CD4-positive, CD25-positive, alpha-beta regulatory T cell (primary cell): ENCODE measurements at places on chromosomes 2 and 18. TPM values are rescaled to one million over a fixed set of nuclear protein-coding genes. Genes with fewer than 3 reads are reported as not detected.

- no peak for DNase-seq
Measured at GRCh38 chr18:59835605-59836379, 64.0 kb upstream of the PMAIP1 start.

DNA sequence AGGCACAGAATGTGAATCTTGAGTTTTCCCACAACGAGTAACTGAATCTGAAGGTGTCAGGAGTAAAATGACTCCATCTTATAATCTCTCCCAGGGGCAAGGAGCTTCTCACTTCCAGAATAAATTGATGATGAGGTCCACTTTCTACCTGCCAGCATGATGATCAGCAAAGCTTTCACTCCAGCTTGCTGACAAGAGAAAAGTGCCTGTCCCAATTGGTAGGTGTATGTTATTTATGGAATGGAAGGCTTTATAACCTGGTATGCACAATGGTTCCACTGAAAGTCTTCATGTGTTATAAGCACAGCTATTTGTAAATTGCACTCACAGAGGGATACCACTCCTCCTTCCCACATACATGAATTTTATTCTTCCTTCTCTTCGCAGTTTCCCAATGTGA, 401.0 kb upstream of the UBE2E3 start:
- no peak for DNase-seq

- DNase-seq, result no peak
Measured at GRCh38 chr18:80179857-80180558, 67.3 kb downstream of the PARD6G start.

DNA sequence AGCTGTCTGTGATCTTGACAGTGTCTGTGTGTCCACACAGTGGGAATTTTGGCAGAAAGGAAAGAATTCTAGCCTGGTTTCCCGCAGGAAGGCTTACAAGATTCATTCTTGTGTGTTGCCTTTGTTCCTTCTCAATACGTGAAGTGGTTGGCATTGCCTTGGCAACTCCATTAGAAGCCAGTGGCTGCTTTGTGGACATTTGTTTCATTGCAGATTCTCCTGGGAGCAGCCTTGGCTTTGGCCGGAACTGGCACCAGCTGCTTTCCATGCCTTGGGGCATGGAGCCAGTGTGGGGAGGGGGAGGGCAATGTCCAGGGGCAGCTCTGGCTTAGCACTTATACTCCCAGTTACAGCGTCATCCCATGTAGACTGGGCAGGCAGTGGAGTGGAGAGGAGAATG, 39.4 kb downstream of the KIF5C start:
- DNase-seq, result no peak

DNA sequence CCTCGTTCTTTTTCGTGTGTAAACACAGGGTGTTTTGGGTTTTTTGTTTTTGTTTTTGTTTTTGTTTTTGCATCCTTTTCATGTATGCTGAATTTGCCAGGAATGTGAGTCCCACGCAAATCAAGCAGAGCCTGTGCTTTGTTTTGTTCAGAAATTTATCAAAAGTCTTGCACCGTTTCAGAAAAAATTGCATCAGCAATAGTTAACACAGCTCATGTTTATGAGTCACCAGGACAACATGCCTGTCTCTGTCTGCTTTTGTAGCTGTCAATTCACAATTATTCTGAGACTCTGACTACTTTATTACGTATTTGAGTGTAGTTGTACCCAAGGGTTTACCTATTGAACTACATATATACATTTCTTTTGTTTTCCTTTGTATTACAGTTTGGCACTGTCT, 38.3 kb downstream of the MRPL44 start:
- no peak for DNase-seq

DNA sequence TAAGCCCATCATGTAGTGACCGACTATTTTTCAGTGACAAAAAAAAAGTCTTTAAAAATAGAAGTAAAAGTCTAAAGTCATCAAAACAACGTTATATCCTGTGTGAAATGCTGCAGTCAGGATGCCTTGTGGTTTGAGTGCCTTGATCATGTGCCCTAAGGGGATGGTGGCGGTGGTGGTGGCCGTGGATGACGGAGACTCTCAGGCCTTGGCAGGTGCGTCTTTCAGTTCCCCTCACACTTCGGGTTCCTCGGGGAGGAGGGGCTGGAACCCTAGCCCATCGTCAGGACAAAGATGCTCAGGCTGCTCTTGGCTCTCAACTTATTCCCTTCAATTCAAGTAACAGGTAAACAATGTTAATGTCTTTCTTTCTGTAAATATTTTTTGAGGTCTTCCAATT, at the start of gene CD28:
Gene CD28 (plus strand): TSS at position 237 of the 400 bp plus-strand sequence. CDS start 58 bp downstream, at position 295.
- peak; percentile 98 for DNase-seq

DNA sequence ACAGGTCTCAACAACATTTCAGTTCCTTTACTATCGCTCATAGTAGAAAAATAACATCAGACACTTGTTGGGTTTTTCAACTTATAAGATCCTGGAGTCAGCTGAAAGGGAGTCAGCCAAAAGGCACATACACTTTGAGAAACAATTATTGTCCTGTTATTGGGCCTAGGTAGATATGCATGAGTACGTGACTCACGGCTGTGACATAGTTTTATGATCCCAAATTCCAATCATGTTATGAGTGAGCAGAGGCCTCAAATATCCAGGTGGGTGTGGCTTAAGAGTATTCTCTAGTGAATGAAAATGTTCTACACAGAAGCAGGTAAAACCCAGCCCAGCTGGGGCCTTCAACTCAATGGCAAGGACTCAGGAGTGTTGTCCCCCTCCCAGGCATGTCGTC, 27.2 kb downstream of the SERPINB8 start:
- no peak for DNase-seq

DNA sequence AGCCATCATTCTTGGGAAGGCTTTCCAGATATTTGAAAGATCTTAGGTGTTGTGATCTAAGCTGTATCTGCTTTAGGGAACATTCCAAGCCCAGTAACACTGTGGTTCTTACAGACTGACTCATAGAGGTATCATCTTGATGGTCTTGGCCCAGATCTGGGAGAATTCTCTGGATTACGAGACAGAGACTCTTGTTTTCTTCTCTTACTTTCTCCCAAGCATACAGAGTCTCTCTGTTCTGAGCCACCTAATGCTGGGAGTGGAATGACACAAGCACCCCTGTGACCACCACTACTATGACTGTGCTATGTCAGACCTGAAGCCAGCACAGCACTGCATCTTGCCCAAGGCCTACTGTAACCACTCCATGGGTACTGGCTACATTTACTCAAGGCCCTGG, 81.0 kb upstream of the EPAS1 start:
- DNase-seq, result no peak

DNA sequence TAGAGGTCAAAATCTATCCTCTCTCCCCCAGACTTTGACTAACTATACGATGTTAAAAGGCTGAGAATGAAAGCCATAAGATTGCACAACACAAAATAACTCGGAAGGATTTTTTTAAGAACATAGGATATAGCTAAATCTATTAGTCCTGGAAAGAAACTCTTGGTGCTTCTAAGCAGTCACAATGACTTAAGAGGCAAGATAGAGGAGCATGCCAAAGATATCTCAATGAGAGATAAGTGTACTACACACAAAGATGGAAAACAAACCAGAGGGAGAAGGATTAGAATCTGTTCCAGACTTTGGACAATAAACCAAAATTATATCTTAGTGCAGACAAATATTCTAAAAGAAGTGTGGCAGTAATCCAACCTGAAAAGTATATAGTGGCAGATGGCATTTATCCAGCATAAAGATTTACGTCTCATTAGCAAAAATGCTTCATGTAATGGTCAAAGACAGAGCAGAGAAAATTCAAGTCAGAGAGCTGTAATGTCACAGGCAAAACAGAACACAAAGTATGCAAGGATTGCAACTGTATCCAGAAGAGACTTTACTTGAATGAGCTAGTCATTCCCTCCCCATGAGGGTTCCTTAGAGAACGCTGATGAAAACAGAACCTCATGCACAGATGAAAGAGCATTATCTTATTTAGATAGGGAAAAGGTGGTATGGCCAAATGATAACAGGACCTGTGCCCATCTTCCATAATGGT, 28.8 kb upstream of the EVA1A start:
- DNase-seq, result no peak

DNA sequence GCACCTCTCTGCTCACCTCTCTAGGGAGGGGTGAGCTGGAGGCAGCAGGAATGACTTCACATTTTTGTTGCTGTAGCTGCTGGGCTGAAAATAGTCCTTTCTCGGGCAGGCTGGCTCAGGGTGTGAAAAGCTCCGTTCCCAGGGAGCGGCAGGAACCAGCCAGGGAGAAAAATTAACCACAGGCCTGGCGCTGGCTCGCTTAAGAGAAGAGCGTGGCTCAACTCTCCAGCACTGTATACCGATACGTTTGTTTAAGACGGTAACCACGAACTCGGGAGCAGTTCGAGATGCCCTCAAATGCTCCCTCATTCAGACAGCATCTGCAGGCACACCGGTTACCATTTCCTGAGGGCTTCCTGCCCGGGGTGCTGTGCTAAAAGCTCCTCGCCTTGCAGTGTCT, 129.6 kb downstream of the CELF4 start:
- no peak for DNase-seq

DNA sequence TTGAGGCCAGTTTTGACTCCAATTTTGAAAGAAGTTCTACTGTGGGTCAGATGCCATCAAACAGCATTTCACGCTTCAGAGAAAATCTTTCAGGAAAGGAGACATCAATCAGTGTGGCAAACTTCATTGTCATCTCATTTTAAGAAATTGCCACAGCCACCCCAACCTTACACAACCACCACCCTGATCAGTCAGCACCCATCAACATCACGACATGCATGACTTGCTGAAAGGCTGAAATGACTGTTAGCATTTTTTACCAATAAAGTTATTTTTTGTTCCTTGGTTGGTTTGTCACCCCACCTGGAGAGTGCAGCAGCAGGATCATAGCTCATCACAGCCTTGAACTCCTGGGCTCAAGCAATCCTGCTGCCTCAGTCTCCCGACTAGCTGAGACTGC, 10.4 kb downstream of the DNAJC10 start:
- DNase-seq, result no peak

GRCh38 chr2:222802514-222803196, 58.2 kb upstream of the ACSL3 start:
- DNase-seq, result no peak

DNA sequence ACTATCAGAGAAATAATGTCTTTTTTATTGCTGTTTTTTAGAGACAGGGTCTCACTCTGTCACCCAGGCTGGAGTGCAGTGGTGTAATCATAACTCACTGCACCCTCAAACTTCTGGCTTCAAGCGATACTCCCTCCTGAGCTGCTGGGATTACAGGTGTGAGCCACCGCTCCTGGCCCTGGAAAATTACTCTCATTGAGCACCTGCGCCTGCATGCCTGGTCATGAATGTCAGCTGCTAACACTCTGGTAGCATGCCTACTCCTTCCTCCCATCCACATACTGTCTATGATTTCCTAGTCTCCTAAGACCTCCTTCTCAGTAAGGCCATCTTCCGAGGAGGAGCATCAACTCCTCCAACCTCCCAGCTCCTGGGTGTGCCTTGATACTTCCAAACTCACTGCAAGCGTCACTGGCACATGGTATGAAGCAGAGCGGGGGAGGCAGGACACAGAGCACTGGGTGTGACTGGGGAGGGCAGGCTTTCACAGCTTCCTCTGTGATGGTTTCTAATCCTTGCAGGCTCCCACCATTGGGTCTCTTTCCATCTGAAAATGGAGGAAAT, 1.6 kb upstream of the MAP2 start:
- no peak for DNase-seq

DNA sequence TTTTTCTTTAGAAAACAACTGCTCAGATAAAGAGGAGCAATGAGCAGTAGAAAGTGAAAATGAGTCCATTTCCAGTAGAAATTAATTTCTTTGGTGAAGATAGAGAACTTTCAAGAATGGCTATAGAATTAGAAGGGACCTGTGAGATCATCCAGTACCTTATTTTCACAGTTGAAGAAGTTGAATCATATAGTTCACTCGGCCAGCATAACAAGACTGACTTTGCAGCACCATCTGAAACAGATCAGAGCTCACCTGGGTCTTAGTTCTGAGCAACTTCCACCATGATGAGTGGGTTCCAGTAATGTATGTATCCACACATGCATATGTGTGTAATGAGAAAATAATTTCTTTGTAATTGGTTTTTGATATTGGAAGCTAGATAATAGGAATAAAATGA, 58.6 kb downstream of the CERS6 start:
- no peak for DNase-seq

DNA sequence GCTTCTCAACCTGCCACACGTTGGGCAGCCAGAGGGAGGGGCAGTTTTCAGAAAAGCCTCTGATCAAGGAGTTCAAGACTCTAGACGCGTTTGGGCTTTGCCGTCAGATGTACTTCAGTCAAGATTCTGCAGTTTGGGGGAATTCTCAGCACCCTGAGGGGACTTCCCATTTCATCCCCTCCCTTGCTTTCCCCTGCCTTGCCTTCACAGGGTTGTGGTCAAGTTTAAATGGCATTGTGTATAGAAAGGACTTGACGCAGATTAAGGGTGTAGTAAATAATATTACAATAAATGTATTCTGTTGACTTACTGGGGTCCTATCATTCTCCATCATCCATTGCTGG, 198.3 kb upstream of the NABP1 start:
- no peak for DNase-seq

DNA sequence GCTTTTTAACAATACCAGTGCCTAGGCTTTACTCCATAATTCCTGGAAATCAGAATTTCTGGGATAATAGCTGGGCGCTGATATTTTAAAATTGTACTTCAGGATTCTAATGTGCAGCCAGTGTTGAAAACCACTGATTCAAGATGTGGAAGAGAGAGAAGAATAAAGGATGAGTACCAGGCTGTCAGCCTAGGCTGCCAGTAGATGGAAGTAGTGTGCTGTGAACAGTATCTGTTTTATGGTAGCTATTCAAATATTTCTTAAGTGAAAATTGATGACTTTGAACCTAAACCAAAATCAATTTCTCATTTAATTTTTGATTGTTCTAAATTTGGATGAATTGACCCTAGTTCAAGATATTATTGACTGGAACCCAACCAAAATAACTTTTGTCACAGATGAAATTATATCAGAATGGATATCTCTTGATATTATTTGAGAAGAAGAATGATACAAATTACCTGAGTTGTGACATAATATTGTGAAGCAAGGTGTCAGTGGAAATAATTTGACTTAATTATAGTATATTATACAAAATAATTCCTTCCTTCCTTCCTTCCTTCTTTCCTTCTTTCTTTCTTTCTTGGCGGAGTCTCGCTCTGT, 88.0 kb downstream of the COMMD1 start:
- no peak for DNase-seq

The ASB18 gene
- polyA plus RNA-seq, result not detected

The PAX8 gene
- 0.52 TPM for polyA plus RNA-seq

The SCYGR3 gene
- not detected for polyA plus RNA-seq

The GKN1 gene
- not detected for polyA plus RNA-seq

The EPB41L3 gene
- not detected for polyA plus RNA-seq

The ARPC2 gene
- polyA plus RNA-seq, result 811 TPM

The CYBRD1 gene
- not detected for polyA plus RNA-seq

The MATN3 gene
- polyA plus RNA-seq, result not detected
